Type B pancreatic cell (in vitro differentiated cells): ENCODE measurements at places on chromosomes 11 and 22. TPM values are rescaled to one million over a fixed set of nuclear protein-coding genes. Genes with fewer than 3 reads are reported as not detected.

GRCh38 chr11:41522391-41522790 lies 62.9 kb upstream of the LRRC4C start:
- no peak for DNase-seq

The SERPING1 gene
- 58.5 and 74.7 TPM in 2 replicates for total RNA-seq

- no peak for DNase-seq
Observed at GRCh38 chr11:9396752-9397151, 12.3 kb downstream of the IPO7 start.

The NLRP10 gene
- total RNA-seq, result 0.24 TPM in 1 of 2 replicates, not detected in the other

- no peak for DNase-seq
Observed at GRCh38 chr11:59173080-59173963, 1.4 kb downstream of the DTX4 start.

DNA sequence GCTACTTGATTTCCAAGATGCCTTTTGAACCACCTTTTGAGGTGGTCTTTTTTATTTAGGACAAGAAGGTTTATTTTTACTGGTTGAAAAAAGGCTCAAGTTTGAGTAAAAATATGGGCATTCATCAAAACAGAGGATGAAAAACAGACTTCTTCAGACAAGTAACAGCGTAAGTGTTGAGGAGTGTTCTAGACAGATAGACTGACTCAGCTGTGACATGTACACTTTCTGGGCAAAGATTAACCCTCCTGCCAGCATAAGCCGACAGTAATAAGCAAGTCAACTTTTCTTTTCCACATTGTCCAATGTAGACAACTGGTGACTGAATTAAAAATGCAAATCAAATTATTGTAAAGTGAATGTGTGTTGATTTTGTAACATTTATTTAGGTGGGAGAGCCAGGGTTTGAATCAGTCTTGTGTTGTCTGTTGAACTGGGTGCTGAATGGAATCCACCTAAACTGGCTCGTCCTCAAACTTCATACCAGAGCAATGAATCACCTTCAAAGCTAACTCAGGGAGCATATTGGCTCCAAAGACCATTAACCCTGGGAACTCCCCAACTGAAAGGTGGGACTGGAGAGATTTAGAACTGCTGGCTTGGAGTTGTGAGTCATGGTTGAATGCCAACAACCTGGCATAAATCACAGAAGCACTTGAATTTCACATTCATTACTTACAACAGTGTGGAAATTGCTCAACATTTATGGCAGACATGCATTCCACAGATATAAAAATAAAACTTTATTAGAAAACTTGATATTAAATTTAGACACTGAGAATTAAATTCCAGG lies 377.0 kb downstream of the ETS1 start:
- no peak for DNase-seq
